CMK (cell line): ENCODE measurements at places on chromosomes 12 and 14.

- no peak for DNase-seq
Observed at GRCh38 chr12:105921872-105922669, 216.7 kb downstream of the NUAK1 start.

DNA sequence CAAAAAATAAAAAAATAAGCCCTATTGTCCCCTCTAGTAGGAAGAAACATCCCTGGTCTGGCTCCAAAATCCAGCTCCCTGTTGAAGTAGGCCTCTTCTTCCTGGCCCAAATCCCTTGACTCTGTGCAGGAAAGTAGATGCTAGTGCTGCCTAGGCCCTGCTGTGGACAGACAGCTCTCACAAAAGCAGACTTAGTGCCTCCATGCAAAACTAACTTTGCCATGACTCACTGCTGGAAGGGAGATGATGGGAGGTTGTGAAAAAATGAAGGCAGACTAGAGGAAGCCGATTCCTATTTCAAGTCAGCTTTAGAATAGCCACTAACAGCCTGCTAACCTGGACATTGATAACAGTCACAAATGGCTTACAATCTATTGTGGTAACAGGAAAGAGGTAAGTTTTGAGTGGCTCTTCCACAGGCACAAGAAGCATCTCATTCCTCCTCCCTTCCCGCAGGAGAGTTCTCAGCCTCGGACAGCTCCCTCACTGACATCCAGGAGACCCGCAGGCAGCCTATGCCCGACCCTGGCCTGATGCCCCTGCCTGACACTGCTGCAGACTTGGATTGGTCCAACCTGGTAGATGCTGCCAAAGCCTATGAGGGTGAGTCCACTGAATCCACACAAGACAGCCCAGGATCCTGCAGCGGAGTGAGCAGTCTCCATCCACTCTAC is 198.9 kb upstream of the RGS6 start:
- DNase-seq: no peak

DNA sequence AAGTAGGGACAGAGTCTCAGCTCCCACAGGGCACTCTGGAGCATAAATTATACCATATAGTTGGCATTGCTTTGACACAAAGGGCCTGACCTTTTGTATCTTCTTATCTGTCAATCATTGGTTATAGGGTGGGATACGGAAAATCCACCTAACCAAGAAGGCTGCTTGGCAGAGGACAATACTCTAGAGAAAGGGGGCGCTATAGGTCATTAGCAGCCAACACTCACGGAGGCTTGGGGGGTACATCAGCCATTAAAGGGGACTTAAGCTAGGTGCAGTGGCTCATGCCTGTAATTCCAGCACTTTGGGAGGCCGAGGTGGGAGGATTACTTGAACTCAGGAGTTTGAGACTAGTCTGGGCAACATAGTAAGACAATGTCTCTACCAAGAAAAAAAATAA is 22.9 kb downstream of the SPTSSA start:
- no peak for DNase-seq

GRCh38 chr12:91225316-91225715 is 42.7 kb upstream of the DCN start:
- no peak for DNase-seq

GRCh38 chr12:105357162-105357691 is 26.7 kb downstream of the C12orf75 start:
- DNase-seq: no peak

DNA sequence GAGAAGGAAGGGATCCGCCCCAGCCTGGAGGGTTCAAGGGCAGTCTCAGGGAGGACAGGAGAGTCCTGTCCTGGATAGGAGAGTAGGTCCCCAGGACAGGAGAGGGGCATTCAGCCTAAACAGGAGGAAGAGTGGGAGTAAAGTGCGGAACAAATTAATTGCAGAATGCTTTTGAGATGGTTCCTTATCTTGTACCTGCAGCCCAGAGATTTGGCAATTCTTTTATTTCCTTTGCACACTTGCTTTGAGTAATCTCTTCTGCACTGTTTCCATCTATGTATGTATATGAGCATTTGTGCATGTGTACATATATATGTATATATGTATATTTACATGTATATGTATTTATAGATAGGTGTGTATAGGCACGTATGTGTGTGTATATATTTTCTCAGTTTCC is 22.7 kb downstream of the PLEK2 start:
- no peak for DNase-seq

DNA sequence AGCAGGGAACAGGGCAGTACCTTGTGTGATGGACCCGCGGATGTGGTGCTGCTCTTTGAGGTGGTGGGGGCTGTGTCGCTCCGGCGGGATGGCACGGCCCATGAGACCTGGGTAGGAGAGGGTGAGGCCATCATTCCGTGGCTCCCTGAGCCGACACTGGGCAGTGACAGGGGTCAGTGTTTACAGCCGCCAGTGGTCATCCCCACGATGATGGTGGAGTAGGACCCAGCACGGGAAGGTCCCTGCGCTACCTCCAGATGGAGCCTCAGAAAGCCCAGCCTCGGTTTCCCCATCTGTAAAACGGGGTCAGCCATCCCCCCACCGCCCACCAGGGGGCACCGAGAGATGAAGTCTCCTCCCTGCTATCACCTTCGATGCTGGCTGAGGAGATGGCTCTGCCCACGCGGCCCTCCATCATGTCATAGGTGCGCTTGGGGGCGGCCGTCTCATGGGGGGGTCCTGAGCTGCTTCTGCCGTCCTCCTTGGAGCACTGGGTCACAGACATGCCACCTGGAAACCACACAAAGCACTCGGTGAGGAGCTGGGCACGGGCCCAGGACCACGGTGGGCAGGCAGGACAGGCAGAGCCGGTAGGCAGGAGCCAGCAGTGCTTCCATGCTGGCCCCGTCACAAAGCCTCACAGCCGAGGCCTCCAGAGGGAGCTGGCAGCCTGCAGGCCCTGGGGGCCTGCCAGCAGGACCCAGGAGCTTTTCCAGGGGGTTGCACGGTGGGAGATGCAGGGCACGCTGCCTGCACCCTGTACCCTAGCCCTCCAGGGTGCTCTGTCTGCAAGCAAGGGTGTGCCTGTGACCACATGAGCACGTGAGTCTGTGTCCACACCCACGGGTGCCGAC is 53.1 kb downstream of the RFLNA start:
- no peak for DNase-seq

DNA sequence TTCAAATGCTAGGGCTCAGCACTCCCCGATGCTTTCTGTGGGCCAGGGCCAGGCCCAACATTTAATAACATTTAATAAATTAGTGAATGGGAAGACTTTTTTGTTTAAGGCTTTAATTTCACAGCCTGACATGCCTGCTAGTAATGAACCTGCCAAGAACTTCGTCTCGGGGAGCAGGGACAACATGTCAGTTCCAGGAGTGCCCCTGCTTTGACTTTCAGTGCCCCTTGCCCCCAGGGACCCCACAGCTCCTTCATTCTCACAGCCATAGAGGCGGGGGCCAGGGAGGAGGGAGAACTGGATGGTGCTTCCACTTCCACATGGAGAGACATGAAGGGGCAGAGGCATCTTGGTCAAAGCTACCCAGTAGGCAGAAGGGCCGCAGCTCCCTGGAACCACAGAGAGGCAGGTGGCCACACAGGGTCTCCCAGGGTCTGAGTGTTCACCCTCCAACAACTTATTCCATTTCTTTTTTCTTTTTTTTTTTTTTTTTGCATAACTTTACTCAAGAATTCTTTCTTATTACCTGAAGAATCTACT is 66.0 kb upstream of the DDX11 start:
- no peak for DNase-seq

DNA sequence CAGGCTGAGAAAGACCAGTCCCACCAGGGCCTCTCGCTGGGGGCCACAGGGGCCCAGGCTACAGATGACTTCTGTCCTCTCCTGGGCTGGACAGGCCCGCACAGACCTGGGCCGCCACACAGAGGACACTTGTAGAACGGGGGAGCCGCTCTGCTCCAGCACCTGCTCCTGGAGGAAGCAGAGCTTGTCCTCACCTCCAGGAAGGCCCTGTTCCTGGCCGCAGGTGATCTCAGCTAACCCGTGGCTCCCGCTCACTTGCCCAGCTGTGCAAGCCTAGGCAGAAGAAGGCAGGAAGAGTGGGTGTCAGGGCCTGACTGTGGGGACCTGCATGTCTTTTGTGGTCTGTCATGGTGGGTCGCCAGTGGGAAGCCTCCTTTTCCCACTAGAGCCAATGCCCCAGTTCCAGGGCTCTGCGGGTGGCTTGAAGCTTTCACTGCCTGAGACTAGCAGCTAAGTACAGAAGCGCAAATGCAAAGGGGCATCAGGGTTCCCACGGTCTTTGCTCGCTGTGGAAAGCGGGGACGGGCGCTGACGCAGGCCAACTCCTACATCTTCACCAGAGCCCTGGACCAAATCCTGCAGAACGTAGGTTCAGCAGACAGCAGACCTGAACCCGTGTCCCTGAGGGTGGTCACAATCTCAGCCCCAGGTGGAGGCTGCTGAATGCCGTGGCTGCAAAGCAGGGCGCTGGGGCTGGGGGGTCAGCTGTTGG is 8.8 kb upstream of the CEP170B start:
- no peak for DNase-seq

GRCh38 chr12:113103756-113104450 is 31.7 kb downstream of the RASAL1 start:
- DNase-seq: no peak

GRCh38 chr12:118190266-118190665 is 54.3 kb downstream of the PEBP1 start:
- no peak for DNase-seq

DNA sequence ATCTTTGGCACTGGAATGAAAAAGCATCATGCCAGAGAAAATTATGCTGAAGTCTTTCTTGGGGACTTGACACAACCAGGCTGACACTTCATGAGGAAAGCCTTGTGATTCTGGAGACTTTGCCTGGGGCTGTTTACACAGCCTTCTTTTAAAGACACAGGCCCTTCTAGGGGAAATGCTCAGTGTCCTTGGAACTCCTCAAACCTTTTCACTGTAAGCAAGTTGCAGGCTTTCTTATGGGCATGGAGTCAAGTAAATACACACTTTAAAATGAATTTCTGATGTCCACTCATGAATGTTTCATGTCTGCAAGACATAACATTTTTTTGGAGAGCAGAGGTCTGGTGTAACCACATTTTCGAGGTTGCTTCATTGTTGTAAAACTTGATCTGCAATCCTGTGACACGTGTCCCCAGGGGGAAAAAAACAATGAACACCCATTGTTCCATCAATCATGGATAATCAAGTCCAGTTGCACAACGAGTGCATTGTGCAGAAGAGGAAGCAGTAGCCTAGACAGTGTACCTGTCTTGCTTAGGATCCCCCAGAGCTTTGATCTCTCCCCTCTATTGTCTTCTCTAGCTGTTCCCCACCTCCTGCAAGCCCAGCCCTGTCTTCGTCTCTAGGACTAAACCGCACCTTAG is 155.1 kb upstream of the PRICKLE1 start:
- DNase-seq: no peak

- DNase-seq: no peak
Observed at GRCh38 chr12:104155711-104156555, 17.9 kb upstream of the NFYB start.

GRCh38 chr12:24455811-24456210 is 493.1 kb downstream of the BCAT1 start:
- no peak for DNase-seq

DNA sequence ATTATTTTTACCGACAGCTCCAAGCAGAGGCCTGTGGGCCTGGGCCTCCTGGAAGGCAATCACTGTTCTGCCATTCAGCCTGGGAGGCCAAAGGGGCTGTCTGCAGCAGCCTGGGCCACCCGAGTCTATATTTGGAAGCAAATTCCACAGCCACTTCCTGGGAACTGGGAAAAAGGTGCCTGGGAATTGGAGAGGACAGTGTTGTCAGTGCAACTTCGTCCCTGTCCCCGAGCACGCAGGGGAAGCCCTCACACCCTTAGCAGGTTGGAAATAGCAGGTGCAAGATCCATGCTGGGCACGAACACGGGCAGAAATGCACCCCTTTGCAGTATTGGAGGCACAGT is 9.6 kb upstream of the TBX5 start:
- no peak for DNase-seq

DNA sequence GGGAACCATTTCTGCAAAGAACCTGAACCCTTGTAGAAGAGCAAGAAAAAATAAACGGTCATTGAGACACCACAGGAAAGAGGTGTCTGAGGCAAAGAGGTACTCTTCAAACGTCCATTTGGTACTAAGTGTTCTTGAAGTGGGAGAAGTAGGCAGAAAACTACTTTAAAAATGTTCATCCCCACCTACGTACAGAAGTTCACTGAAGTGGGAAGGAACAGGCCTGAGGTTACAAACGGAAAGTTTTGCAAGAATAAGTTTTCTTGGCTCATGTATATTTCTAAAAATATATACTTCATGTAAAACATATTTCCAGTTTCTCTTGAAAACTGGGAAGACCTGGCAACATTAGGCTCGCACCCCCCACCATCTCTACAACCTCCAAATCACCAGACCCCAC is 61.2 kb downstream of the STXBP6 start:
- DNase-seq: no peak

- DNase-seq: no peak
Observed at GRCh38 chr14:72790887-72791566, 102.9 kb downstream of the DPF3 start.

GRCh38 chr14:68448252-68448902 is 344.5 kb downstream of the ZFP36L1 start:
- no peak for DNase-seq

GRCh38 chr12:26318661-26319068 is 123.3 kb downstream of the SSPN start:
- DNase-seq: no peak

- peak; percentile 14 for DNase-seq
Observed at GRCh38 chr12:106267535-106267934, 19.7 kb upstream of the CKAP4 start.

DNA sequence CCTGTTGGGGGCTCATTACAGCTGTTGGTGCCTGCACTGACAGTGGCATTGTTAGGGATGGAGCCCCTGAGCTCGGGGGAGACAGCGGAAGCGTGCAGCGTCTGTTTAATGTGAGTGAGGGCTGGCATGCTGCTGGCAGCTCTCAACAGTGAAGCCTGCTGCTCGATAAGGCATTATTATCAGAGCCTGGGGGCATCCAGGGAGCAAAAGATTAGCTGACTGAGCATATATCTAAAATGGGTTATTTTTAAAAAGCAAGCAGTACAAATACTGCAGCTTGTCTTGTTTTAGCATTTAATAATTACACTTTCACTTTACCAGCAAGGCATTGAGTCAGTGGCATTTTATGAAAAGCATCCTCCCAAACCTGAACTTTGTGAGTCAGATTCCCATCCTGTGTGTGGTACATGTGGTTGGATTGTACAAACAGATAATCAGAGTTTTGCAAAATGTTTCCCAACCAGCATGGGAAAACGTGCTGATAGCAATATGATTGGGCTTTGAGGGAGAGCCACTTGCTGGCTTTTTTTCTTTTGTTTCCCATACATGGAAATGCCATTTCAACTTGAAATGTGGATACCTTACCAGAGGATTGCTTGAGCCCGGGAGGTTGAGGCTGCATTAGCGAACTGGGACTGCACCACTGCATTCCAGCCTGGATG is 150.8 kb downstream of the PRKCH start:
- no peak for DNase-seq

- DNase-seq: no peak
Observed at GRCh38 chr12:69649529-69649928, 38.8 kb upstream of the LRRC10 start.
